ENCODE measurements at places on chromosomes 3 and 15. TPM values are rescaled to one million over a fixed set of nuclear protein-coding genes. Genes with fewer than 3 reads are reported as not detected.

Gene SLC12A1
- not detected for total RNA-seq

Gene SERP1
- total RNA-seq: 167 TPM

Gene CHRNA3
- not detected for total RNA-seq

Gene FHIT
- 2.1 TPM for total RNA-seq
